HT1080 (cell line): ENCODE measurements at places on chromosomes 6 and 20. TPM values are rescaled to one million over a fixed set of nuclear protein-coding genes. Genes with fewer than 3 reads are reported as not detected.

DNA sequence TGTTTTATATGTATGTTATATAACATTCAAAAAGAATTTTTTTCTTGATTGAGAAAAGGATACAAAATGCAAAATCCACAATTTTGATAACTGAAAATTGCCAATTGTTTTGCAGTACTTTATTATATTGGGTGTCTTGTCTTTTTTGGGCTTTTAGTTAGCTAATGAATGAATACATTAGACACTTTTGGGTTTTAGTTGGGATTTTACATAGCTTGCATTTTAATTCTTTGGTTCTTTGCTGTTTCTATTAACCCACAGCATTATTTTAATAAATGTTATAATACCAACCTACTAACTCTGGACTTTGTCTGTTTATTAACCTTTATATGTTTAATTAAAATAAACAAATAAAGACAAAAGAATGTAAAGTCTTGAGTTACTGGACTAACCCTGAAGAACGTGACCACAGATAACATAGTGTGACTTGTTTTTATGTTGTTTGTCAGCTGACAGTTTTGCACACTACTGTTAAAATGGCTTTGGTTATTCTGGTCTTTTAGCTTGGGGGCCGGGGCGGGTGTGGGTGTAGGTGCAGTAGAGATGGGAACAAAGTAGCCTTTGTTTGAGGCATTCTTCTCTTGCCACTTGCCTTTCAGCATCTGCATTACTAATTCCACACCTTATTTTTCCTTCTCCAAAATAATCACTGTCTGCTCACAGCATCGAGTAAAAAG lies 159.1 kb downstream of the QKI start:
- DNase-seq: no peak

The CABLES2 gene
- total RNA-seq: 2.9 and 3.3 TPM in 2 replicates

DNA sequence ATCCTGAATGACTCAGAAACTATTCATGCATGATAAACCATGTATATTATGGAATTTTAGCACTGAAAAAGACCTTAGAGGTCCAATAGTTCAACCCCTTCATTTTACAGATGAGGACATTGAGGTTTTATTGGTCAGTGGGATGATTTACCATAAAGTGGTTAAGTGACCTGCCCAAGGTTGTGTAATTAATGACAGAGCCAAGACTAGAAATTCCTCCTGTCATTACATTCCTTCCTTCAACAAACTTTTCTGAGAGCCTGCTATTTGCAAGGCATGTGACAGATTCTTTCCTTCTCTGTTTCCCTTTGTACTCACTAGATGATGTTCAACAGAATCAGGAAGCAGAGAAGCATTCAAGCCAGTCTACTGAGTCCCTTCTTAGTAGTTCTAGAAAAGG lies 170.7 kb upstream of the KCNK16 start:
- peak; percentile 32 for DNase-seq

DNA sequence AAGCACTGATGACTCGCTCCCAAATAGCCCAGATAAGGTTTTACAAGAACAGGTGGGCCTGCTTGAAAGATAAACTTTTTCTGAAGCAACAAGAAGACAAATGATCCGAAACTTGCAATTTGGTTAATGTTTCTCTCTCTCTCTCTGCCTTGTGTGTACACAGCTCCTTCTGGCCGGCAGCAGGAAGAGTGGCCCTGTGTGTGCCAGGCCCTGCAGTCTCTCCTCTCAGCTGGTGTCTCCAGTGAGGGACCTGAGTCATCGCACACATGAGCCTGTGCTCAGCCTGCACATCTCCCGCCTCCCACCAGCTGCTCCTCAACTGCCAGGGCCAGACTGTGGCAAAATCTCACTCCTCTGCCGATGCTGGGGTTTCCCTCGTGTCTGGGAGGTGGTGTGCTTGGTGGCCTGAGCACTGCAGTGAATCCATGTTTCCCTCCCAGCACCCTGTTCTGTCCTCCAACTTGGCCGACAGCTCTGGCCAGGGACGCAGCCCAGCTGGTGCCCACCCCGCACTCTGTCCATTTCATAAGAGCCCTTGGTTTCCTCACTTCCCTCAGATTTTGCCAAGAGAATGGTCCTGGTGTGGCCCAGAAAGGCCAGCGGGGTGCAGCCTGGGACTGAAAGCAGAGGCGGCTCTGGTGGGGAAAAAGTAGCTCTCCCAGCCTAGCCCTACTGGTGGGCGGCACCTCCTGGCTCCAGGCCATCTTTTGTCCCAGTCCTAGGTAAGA lies 49.4 kb downstream of the ERMARD start:
- DNase-seq: peak; percentile 76

DNA sequence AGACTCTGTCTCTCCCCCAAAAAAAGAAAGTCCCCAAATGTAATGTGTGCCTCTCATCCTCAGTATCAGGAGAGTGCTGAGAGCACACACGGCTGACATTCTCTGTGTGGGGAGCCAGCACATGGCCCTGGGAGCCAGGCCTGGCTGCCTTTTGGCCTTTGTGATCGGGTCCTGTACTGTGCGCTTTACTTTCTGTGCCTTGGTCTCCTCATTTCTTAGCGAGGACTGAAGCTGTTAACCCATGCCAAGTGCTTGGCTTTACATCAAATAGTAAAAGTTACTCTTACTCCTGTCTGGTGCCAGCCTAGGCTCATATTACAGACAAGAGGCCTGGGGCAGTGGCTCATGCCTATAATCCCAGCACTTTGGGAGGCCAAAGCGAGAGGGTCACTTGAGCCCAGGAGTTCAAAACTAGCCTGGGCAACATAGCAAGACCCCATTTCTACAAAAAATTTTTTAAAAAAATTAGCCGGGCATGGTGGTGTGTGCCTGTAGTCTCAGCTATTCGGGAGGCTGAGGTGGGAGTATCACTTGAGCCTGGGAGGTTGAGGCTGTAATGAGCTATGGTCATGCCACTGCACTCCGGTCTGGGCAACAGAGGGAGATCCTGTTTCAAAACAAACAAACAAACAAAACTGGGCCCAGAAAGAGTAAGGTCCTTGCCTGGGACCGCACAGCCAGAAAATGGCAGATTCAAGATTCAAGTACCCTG lies 50.3 kb downstream of the SNAI1 start:
- DNase-seq: no peak

- no peak for DNase-seq
These were observed 23.7 kb downstream of the PLA2G7 start for GRCh38 chr6:46711491-46711890.

The LHFPL5 gene
- 0.70 TPM in 1 of 2 replicates, not detected in the other for total RNA-seq
